ENCODE measurements at places on chromosomes 7 and 10.
A peak's percentile ranks its signal among the peaks of the same experiment; 100 is the strongest.

- H3K27me3 ChIP-seq, result no peaks in the 10 kb centered on the region
- H3K36me3 ChIP-seq, result no peaks in the 10 kb centered on the region
- no peak overlapping the region for H3K4me3 ChIP-seq
- no peaks in the 10 kb centered on the region for H3K4me1 ChIP-seq
- H3K27ac ChIP-seq, result no peak overlapping the region
Measured at GRCh38 chr10:130054021-130054420, 56.6 kb downstream of the C10orf143 start.

- no peak for DNase-seq
- peaks cover 3% of the 10 kb centered on the region for H3K4me1 ChIP-seq
- H3K27me3 ChIP-seq, result no peaks in the 10 kb centered on the region
- no peaks in the 10 kb centered on the region for H3K36me3 ChIP-seq
- H3K4me3 ChIP-seq, result no peak overlapping the region
Measured at GRCh38 chr10:79378383-79378646, 31.0 kb downstream of the PPIF start.

GRCh38 chr7:116164552-116165306 lies 45.6 kb upstream of the TES start:
- peaks cover 13% of the 10 kb centered on the region for H3K27me3 ChIP-seq
- DNase-seq, result no peak
- H3K4me1 ChIP-seq, result peaks cover 5% of the 10 kb centered on the region
- H3K27ac ChIP-seq, result no peak overlapping the region

- peaks cover 30% of the 10 kb centered on the region for H3K27me3 ChIP-seq
- no peak overlapping the region for H3K27ac ChIP-seq
- H3K4me1 ChIP-seq, result peaks cover 13% of the 10 kb centered on the region
- DNase-seq, result no peak
- peak overlapping the region; percentile 45 for H3K4me3 ChIP-seq
Measured at GRCh38 chr7:91264924-91265681, 870 bp downstream of the FZD1 start.

GRCh38 chr7:114842551-114843065 lies 79.3 kb upstream of the MDFIC start:
- H3K4me3 ChIP-seq, result no peak overlapping the region
- H3K27ac ChIP-seq, result no peak overlapping the region
- H3K4me1 ChIP-seq, result no peaks in the 10 kb centered on the region
- no peak for DNase-seq

DNA sequence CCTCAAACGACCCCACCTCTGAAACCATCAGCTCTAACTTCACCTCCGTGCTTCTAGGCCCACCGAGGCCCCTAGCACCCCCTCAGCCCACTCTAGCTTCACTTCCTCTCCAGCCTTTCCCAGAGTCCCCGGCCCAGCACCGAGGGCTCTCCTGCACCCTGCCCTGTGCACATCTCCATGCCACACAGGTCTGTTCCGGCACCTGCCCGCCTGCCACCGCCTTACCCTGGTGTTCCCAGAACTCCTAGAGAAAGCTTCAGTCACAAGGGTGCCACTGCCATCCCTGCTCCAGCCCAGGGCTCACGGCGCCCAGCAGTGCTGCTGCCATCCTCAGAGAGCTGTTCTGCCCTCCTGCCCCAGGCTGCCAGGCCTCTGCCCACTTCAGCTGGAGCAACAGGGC lies 61.3 kb upstream of the INSIG1 start:
- H3K4me3 ChIP-seq, result no peak overlapping the region
- H3K27me3 ChIP-seq, result peaks cover 2% of the 10 kb centered on the region
- no peak for DNase-seq
- H3K4me1 ChIP-seq, result no peaks in the 10 kb centered on the region
